ENCODE measurements at places on chromosomes 1 and 21.

DNA sequence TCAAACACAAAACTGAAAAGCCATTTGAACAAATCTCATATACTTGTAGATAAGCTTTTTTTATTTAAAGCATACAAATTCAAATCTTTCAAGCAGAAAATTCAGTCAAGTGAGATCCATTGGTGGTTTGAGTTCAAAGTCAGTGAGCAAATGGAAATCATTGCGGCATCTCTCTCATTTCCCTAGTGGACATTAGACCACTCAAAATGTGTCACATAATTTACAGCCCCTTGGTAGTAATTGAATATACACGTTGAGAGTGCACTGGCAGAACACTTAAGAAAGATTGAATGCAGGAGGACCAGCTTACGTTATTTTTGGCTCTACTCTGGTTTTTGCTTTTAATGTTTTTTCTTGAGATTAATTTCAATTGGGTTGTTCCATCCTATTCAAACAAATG is 633.7 kb downstream of the USP25 start:
- DNase-seq = no peak

- peak; percentile 7 for DNase-seq
Observed at GRCh38 chr1:52786148-52786547, 56.4 kb upstream of the ZYG11A start.

- no peak for DNase-seq
Observed at GRCh38 chr1:232611834-232612233, 18.1 kb downstream of the SIPA1L2 start.

GRCh38 chr1:42886046-42886739 is 39.8 kb downstream of the ZNF691 start:
- no peak for DNase-seq

DNA sequence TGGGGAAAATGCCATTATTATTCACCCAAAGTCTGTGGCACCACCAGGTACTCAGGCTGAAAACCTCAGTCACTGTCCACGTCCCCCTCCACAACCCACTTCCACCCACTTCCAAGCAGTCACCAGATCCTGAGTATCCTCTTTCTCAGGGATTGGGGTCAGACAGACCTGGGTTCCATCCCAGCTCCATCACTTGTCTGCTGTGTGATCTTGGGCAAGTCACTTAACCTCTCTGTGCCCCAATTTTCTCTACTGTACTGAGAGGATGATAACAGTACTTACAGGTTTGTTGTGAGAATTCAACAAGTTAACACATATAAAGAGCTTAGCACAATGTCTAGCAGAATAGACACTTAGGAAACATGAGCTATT is 29.7 kb upstream of the FOXO6 start:
- no peak for DNase-seq

- no peak for DNase-seq
Observed at GRCh38 chr1:212944229-212944901, 6.0 kb upstream of the VASH2 start.

- DNase-seq = peak; percentile 98
Observed at GRCh38 chr21:33947451-33948095, 32.0 kb upstream of the ATP5PO start.

GRCh38 chr1:218656301-218657037 is 311.3 kb downstream of the TGFB2 start:
- DNase-seq = peak; percentile 83

DNA sequence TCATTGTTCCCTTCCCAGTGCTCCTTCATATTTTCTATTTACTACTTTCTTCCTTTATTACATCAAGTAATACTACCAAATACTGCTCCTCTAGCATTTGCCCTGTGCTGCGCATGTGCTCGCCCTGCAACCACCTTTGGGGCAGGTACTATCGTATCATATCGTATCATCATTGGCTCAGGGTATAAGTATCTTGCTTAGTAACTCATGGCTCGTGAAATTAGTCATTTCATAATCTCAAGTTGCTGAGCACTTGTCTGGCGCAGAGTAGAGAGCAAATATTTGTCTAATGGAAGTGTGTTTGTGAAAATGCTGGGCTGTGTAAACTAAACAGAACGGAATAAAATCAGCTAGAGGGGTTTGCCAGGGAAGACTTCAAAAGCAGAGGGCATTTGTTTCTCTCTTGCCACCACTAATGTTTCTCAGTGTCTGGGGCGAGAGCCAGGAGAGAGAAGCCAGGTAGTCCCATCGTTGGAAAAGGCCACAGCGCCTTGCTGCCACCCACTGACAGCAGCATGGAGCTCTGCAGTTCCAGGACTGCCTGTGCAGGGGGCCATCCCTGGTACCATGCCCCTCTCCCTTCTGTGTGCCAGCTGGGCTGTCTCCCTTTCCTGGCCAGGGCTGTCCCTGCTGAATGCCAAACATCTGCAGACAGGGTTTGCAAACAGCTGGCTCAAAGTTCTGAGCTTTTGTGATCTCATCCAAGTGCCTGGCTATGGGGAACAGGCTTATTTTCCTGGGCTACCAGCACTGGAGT is 20.0 kb upstream of the CPT2 start:
- no peak for DNase-seq

- peak; percentile 70 for DNase-seq
Observed at GRCh38 chr1:112618721-112619517, at the start of gene ST7L. Gene ST7L (minus strand): TSS chr1:112619141. CDS start chr1:112619113, 28 bp downstream.

GRCh38 chr1:198680174-198680875 is 41.5 kb downstream of the PTPRC start:
- no peak for DNase-seq

DNA sequence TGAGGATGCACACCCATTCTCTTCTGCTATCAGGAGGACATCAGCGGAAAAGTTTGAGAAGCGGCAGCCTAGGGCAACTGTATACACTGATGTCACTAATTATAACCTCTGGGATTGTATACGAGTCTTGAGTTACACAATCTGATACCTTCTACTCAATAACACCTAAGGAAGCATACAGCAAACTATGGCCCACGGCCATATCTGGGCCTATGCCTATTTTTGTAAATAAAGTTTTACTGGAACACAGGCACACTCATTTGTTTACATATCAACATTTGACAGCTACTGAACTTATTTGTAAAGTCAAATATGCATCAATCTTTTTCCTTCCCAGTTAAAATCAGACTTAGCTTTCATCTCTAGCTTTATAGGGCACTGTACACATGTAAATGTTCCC is 187.2 kb downstream of the ZSCAN20 start:
- DNase-seq = no peak

DNA sequence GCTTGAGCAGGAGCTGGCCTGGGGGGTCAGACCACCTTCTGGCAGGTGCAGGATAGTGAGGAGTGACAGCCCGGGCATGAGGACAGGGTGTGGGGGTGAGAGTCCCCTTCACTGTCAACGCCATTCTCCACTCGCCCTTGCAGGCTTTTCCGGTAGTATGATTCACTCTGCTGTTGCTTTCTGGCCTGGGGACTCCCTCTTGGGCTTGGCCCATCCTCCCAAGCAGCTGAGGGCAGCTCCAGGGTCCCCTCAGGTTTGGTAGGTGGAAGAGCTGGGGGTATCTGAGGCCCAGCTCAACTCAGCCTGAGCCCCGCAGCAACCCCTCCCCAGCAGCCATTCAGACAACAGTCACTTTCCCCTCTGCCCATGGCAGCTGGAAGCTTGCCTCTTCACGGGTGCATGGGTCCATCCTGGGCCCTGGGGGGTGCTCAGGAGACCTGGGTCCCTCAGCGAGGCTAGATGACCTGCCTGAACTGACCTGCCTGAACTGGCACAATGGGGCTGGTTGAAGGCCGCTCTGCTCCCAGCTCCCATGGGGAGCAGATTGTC is 1.3 kb downstream of the CLDN19 start:
- DNase-seq = no peak

DNA sequence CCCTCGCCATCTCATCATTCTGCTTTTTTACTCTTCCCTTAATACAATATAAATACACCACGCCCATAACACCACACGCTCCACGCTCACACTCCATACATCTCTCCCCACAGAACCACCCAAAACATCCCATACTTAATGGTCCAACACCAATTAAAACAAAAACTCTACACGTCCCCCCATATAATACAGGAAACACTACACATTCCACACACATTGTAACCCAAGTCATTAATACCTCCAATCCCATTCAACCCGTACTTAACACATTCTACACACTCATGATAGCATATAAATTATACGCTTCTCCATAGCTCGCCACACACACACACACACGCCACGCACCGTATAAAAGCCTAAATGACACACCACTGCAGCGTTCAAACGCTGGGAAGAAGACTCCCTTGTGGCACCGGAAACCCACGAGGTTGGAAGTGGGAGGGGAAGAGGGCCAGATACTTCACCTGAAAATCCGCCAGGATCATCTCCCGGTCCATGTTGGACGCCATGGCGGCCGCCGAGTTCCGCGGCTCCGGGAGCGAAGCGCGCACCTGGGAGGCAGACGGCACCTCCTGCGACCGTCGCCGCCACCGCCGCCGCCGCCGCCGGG is 659 bp downstream of the FAF1 start:
- DNase-seq = peak; percentile 46

GRCh38 chr1:55828044-55828443 is 612.9 kb upstream of the USP24 start:
- DNase-seq = no peak

GRCh38 chr1:19240673-19241538 is 10.4 kb downstream of the EMC1 start:
- DNase-seq = peak; percentile 78

DNA sequence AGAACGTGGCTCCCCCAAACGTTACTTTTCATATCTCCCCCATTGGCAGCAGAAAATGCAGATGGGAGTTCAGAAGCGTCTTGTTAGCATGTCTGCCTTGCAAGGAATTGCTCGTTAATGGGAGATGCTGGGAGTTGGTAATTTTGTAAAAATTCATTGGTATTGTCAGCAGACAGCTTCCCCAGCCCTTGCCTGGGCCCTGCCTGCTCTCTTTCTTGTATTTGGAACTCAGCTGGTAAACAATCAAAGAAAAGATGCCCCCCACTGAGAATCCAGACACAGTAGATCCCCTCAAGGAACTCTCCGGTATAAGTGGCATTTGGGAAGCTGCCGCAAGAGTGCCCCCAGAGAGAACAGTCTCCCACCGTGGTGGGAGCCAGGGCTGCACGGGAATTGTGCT is 94.4 kb upstream of the IGSF21 start:
- no peak for DNase-seq

DNA sequence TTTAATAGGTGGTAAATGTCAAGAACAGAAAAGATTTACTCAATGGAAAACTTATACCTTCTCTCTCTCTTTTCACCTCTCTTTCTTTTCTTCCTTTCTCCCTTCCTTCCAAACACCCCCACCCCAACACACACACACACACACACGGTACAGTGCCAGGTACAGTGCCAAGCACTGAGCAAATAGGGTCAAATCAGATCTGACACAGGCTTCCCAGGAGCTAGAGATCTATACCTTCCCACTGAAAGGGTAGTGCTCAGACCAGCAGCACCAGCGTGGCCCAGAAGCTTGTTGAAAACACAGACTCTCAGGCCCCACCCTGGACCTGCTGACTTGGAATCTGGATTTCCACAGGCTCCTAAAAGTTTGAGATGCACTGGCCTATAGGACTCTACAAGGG is 31.9 kb downstream of the IRF2BP2 start:
- DNase-seq = no peak

GRCh38 chr1:6342056-6342455 is 51.5 kb downstream of the ACOT7 start:
- peak; percentile 9 for DNase-seq

GRCh38 chr21:36946949-36947356 is 19.5 kb downstream of the HLCS start:
- DNase-seq = no peak

DNA sequence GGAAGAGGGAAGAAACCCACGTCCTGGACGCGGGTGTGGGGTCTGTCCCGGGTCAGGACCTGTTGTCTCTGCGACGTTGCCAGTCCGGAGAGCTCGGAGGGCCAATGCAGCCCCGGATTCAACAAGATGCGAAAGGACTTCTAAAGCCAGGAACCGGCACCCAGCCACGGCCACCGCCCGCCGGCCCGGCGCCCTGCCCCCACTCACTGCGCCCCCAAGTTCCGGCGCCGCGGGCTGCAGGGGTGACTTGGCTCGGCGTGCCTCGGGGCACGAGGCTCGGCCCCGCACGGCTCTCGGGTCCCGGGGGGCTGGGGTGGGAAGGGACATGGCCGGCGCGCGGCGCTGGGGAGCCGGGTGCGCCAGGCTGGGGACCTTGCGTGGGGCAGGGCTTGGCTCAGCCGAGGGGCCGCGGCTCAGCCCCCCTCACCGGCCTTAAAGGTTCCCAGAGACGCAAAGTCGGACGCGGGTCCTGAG is 51.8 kb upstream of the H6PD start:
- no peak for DNase-seq

GRCh38 chr1:27872059-27872801 is at the start of gene THEMIS2:
Gene THEMIS2 (plus strand): TSS chr1:27872544. CDS start chr1:27872572, 28 bp downstream.
- DNase-seq = peak; percentile 14

DNA sequence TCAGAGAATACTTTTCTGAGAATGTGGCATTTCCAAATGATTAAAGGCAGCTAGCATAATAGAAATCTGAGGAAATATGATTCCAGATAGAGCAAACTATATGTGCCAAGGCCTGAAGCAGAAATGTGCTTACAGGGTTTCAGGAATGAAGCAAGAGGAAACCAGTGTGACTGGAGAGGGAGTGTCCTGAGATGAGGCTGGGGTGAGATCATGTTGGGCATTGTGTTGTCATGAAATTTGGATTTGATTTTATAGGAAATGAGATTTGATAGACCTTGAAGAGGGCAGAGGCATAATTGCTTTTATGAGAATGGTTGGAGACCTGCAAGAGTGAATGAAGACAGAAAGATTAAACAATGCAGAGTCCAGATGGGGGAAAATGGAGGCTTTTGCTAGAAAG is 338.1 kb upstream of the SNX7 start:
- peak; percentile 86 for DNase-seq

- DNase-seq = no peak
Observed at GRCh38 chr1:176976225-176976624, 188.3 kb downstream of the ASTN1 start.

DNA sequence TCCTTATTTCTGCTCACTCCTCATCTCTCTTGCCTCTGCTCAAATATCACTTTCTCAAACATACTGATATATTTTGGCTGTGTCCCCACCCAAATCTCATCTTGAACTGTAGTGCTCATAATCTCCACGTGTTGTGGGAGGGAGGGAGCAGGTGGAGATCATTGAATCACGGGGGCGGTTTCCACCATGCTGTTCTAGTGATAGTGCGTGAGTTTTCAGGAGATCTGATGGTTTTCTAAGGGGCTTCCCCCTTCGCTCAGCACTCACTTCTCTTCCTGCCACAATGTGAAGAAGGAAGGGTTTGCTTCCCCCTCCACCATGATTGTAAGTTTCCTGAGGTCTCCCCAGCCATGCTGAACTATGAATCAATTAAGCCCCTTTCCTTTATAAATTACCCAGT is 26.6 kb downstream of the ZBTB8OS start:
- no peak for DNase-seq

GRCh38 chr1:9269721-9270120 is 23.0 kb upstream of the SPSB1 start:
- DNase-seq = no peak

- DNase-seq = peak; percentile 55
Observed at GRCh38 chr1:205488074-205488723, 16.3 kb upstream of the CDK18 start.

DNA sequence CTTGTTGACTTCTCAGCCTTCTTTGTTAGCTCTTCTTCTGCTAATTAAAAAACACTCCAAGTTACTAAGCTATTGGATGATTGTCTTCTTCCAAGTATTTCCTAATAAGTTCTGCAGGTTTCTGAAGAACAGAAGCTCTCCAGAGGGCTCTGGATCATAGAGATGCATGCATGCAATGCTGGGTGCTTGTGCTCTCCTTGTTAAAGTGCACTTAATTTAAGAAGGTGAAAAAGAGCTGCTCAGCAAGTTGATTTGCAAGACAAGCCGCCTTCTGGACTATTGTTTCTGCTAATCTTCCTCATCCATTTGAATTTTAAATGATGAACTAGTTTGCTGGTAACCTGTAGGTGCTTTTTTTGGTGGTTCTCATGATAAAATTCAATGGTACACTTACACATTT is 16.1 kb downstream of the RRP15 start:
- no peak for DNase-seq

All from fibroblast of mammary gland (primary cell).